ENCODE measurements at places on chromosomes 16 and 17. TPM values are rescaled to one million over a fixed set of nuclear protein-coding genes. Genes with fewer than 3 reads are reported as not detected.

USP32 gene
- total RNA-seq: 52.5 TPM

MYO15A gene
- total RNA-seq: 2.3 TPM

C17orf78 gene
- not detected for total RNA-seq

CARD14 gene
- 4.4 TPM for total RNA-seq

EPN3 gene
- not detected for total RNA-seq

MED31 gene
- 12.6 TPM for total RNA-seq

DNA sequence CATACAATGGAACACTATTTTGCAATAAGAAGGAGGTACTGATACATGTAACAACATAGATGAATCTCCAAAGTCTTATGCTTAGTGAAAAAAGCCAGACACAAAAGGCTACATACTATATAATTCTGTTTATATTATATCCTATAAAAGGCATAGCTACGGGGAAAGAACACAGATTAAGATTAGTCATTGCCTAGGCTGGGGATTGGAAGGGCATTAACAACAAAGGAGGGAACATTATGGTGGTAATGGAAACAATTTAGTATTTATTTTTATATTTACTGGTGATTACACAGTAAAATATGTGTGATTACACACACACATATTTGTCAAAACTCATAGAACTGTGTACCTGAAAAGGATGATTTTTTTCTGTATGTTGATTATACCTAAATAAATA is 278.1 kb downstream of the ZFHX3 start:
- no peak for DNase-seq

GRCh38 chr16:87795336-87795735 is 29.6 kb upstream of the KLHDC4 start:
- DNase-seq: no peak

DNA sequence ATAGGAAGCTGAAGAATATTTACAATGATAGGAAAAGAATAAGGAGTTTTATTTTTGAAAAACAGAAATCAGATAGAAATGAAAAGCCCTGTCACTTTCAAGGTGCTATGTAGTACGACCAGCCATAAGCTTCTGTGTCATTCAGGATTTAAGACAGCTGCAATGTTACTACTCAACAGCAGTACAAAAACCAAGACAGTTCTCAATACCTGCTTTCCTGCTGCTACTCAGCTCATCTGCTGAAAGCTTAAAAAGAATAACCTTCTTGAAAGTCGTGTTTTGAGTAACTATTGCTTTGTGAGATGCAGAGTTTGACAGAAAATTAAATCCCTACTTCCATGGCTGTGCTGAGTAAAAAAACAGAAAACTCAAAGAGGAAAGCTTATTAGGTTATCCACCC is 8.7 kb downstream of the GRB2 start:
- DNase-seq: no peak

DNA sequence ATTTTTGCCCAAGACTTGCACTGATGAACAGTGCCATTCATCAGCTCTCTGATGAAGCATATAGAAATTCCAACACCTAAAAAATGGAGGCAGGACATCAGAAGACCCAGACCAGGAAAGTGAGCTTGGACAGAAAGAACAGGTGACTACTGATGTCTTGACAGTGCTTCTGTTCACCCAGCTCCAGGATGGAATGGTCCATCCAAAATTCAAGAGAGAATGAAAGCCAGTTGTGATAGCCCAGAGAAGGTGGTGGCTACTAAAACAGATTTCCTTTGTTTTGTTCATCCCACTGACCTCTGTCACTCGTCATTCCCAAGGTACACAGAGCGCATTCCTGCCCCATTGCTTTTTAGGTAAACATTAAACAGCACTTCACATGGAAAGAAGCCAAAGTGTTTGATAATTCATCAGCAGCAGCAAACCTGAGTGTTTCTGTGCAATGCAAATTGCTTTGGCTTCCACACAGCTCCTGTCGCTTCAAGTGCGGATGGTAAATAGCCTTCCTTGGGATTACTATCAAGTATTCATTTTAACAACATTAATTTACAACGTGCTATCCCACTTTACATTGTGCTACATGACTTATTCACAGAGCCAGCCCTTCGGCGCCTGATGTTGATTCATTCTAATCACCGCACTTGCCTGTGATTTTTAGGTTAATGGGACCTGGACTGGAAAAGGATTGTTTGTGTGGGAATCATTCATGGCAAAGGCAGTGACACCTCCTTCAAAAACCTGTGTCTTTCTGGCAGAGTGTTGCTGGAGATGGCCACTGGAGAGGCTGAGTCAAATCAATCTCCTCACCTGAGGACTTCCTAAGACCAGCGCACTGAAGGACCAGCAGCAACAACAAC is 65.1 kb upstream of the TOX3 start:
- DNase-seq: no peak

GRCh38 chr16:10321407-10322387 is 64.2 kb upstream of the ATF7IP2 start:
- no peak for DNase-seq

DNA sequence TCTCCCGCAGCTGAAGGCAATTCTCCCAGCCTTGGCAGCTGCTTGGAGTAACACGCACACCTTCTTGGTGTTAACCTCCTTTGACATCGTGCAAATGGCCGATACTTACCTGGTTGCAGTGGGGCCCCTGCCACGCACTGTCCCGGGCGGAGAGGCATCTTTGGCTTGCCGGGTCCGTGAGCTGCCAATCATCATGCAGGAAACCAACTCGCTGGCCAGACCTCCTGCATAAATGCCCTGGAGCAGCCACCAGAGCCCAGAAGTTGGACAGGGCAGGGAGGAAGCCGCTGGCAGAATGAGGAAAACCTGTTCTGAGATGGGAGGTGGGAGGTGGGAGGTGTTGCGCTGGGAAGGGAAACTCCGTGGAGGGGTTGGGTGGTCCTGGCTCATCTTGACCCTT is 41.7 kb upstream of the CREBBP start:
- no peak for DNase-seq

GRCh38 chr16:65105171-65105570 is 16.7 kb downstream of the CDH11 start:
- DNase-seq: no peak

DNA sequence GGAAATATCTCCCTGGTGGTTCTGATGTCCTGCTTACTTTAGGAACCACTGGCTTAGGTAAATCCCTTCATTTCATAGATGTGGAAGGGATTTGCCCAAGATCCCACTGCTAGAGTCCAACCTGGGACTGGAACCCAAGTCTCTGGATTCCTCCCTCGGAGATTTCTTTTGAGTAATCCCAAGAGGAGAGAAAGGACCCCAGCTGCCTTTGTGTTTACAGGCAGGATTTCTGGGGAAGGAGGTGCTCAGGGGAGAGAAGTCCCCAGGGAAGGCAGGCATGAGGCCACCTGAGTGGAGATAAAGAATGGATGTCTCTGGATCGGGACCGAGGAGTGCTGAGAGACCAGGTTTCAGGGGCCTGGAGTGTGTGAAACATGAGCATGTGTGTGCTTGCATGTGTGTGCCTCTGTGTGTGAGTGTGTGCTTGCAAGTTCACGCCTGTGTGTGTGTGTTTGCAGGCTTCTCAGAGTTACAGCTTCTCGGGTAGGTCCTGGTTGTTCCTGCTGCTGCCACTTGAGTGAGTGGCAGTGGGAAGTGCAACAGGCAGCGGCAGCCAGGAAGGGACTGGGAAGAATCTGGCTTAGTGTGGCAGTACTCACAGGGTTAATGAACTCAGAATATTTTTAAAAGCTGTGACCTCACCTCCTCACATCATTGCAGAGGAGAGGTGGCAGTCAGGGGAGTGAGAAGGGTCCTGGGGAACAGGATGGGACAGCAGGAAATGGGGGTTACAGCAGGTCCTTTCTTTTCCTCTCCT is 2.2 kb downstream of the KCNH6 start:
- DNase-seq: no peak

GRCh38 chr16:8585041-8585440 is 5.3 kb downstream of the TMEM114 start:
- no peak for DNase-seq

DNA sequence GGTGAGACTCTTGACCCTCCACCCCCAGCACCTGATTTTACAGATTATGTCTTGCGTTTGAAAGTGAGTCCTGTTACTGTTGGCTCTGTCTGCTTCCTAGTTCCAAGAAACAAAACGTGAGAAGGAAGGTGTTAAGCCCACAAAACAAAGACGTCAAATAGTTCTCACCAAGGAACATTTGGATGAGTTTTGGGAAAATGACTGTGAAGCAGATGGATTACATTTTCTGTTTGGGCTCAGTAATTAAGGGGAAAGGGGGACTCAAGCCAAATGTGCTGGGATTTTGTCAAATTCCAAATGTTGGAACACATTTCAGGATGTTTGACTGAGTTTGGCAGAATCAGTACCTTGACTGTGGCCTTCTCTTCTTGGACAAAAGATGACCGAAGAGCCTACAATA is 71.2 kb downstream of the PCTP start:
- DNase-seq: no peak

GRCh38 chr16:89511374-89511773 is 3.2 kb downstream of the SPG7 start:
- no peak for DNase-seq

- DNase-seq: no peak
Observed at GRCh38 chr17:50767030-50767429, 288 bp downstream of the ANKRD40CL start.

- DNase-seq: no peak
Observed at GRCh38 chr17:39261286-39261685, 35.5 kb upstream of the STAC2 start.

GRCh38 chr16:52114379-52114778 is 432.6 kb downstream of the TOX3 start:
- no peak for DNase-seq

DNA sequence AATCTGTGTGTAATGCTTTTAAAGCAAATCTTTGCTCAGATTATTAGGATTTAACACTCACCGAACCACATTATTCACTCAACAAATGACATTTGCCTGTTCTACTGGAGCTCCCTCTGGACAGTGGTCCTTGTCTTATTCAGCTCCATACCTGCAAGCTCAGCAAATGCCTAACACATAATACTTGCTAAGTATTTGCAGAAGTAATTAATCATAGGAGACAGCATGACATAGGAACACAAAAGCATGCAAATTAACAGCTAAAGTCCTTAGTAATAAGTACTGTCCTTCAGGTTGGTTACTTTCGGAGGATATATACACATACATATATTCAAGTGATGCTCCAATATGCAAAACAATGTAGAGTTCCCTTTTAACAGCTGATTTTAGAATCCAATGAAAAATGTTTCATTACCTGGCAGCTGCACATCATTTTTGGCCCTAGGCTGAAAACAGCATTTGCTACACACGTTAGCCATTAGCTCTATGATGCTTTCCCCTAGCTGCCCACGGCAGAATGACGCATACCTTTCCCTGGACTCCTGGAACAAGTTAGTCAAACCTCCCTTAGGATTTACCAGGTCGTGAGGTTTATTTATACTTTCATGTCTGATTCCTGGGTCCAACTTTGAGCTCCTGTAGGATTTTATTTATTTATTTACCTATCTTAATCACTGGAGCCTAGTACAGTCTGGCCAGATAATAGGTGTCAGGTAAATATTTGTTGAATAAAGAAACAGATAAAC is 8.6 kb downstream of the BRD7 start:
- no peak for DNase-seq

DNA sequence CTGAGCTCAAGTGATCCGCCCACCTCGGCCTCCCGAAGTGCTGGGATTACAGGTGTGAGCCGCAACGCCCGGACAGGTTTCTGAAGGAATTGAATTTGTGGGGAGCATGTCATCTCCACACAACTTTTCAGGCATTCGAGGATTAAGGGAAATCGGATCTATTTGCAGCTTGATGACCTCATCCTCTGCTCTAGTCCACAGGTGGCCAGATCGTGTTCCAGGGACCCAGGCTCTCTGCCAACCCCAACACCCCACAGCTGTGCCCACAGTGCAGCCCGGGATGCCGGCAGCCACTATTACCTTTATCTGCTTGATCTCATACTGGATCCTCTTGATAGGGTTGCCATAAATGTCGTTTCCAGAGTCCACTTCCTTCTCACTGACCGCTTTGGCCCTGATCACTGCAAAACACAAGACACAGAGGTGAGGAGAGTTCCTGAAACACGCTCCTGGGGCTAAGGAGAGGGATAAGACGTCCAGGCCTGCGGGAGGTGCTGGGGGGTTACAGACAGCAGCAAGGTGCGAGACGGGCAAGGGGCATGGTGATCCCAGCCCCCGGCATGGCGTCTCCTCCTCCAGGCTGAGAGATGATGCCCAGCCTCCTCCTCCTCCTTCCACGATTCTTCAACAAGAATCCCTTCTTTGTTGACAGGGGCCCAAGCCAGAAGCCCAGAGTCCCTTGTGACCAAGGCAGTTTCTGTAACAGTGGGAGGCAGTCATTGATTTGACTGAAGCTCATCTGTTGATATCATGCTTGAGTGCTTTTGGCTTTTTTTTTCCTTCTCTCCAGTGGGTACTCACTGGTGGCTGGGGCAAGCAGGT is 29.3 kb downstream of the CEP295NL start:
- DNase-seq: peak; percentile 47

DNA sequence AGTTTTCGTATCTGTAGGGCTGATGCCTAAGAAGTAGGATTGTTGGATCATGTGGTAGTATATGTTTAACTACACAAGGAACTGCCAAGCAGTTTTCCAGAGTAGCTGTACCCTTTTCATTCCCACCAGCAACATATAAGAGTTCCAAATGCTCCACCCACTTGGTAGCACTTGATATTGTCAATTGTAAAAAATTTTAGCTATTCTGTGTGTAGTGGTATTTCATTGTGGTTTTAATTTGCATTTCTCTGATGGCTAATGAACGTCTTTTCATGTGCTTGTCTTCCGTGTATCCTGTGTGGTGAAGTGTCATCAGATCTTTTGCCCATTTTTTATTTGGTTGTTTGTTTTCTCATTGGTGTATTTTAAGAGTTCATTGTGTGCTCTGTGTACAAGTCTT is 69.7 kb downstream of the TANC2 start:
- DNase-seq: no peak

DNA sequence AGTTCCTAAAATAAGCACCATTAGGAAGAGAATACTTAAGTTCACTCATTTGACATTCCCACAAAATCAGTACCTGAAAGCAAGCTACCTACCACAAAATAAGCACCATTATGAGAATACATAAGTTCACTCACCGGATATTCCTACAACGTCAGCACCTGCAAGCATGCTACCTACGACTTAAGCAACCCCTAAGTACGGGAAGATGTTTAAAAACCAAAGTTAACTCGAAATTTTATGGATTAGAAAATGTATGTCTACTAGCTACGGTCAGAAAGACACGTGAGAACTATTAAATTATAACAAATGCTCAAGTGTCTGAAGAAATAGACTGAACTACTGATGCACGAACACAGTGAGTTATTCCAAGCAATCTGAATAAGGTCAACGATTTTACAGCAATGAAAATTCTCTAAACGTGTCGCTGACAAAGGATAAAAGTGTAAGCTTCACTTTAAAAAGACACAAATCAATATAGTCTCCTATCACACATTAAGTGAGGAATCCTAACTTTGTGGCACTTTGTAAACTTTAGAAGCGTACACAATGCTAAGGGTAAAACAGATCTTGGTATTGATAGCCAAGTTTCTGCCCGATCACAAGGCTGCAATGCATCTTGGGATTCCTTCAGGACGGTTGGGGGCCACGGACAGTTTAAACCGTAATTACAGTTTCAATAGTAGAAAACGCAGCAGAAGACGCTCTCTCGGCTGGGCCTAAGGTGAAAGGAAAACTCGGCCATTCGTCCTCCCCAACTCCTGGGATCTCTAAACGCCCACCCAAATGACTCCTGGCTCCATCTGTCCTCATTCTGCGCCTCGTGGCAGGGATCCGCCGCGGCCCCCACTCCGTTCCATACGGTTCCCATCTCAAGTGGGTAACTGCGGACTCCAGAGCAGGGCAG is 1.3 kb downstream of the GSPT1 start:
- DNase-seq: no peak
